Fibroblast of villous mesenchyme (primary cell): ENCODE measurements at places on chromosomes 12 and 14.

DNA sequence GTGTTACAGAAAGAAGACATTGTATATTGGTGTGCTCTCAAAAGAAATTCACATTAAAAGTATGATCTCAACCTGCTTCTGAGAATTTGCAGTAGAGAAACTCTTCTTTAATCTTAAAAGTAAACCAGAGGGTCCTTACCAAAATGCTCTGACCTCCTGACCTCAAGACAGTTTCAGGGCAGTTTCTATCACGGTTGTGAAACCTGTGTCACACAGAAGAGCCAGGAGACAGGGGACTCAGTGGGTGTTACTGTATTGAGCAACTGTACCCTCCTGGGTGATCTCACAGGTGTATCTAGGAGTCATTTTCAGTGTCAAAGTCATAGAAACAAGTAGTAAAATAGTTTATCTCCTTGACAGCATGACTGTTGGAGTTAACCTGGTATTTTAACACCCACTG lies 178.0 kb downstream of the GRIP1 start:
- no peak for DNase-seq

DNA sequence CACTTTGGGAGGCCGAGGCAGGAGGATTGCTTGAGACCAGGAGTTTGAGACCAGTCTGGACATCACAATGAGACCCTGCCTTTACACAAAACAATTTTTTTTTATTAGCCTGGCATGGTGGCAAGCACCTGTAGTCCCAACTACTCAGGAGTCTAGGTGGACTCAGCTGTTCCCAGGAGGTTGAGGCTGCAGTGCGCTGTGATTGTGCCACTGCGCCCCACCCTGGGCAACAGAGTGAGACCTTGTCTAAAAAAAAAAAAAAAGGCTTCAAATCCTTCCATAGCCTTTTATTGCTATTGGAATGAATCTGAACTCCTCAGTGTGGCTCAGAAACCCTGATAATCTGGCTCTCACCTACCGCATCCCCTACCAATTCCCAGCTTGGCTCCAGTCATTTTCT lies 26.1 kb downstream of the AK7 start:
- no peak for DNase-seq

- DNase-seq, result no peak
Measured at GRCh38 chr14:66311058-66311457, 175.1 kb upstream of the CCDC196 start.

GRCh38 chr14:24279301-24280186 lies 8.1 kb upstream of the RABGGTA start:
- DNase-seq, result no peak

DNA sequence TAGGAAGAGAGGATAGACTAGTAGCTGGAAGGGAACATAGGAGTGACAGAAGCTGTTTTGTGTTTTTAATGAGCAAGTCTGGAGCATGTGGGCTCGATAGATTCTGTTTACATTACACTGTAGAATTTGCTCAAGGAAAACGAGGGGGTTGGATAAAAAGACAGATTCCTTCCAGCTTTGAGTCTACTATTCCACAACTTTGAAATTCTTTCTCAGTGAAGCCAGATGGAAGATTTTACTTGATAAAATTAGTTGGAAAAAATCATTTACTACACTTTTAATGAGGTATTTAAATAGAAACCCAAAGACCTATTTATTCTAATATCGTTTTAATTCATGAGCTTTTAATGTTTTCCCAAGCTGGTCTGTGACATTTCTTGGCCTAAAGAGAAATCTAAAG lies 19.5 kb upstream of the EPS8 start:
- peak; percentile 85 for DNase-seq

GRCh38 chr12:122845041-122845864 lies 10.0 kb downstream of the HIP1R start:
- no peak for DNase-seq

DNA sequence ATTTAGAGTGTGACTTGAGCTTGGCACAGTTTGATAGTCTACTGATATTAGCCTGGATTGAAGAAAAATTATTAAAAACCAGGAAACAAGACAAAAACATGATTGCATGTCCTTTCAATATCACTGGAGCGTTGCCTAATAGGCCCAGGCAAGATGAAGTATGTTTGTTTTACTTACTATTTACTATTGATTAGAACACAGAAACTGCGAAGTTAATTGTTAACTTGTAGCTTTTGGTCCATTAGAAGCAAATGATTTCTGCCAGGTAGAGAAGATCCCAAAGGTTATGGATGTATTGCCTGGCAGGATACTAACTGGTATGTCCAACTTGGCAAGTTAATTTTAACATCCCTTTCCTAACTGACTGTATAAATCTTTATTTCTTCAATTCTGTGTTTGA lies 268.9 kb downstream of the ETNK1 start:
- no peak for DNase-seq

- peak; percentile 86 for DNase-seq
Measured at GRCh38 chr14:73741386-73741875, 27.2 kb upstream of the PNMA1 start.

GRCh38 chr14:36022765-36023410 lies 153.6 kb downstream of the PTCSC3 start:
- no peak for DNase-seq

GRCh38 chr14:88168498-88169165 lies 154.4 kb downstream of the KCNK10 start:
- peak; percentile 9 for DNase-seq

GRCh38 chr12:22588817-22589216 lies 36.2 kb upstream of the ETNK1 start:
- no peak for DNase-seq

DNA sequence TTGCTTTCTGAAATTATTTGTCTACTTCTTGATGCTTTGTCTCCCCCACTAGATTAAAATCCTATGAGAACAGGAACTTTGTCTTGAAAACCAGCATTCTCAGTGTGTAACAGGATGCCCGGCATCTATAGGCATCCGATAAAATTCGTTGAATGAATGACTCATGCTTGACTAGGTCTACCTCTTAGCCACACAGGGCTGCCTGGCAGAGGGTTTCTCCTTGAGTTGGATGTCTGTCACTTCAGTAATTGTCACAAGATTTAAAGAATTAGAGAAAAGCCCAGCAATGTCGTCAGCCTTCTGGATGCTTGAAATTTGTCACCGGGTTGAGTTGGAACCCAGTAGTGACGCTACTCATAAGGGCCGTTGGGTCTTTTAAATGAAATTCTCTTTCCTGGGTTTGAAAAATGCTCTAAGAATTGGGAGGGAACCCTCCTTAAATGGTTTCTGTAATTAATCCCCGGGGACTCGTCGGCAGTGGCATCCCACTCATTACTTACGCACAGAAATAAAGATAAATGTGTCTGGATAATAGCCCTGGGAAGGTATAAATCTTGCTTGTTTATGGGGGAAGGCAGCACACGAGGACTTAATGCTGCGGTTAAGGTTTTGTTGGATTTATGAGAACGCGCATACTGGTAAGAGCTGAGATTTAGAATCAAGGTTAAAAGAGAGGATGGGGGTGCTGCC lies 194.1 kb downstream of the AACS start:
- peak; percentile 10 for DNase-seq

- no peak for DNase-seq
Measured at GRCh38 chr14:52690983-52691760, 4.2 kb downstream of the ERO1A start.

- DNase-seq, result no peak
Measured at GRCh38 chr14:97994020-97994531, 1196.9 kb downstream of the VRK1 start.

DNA sequence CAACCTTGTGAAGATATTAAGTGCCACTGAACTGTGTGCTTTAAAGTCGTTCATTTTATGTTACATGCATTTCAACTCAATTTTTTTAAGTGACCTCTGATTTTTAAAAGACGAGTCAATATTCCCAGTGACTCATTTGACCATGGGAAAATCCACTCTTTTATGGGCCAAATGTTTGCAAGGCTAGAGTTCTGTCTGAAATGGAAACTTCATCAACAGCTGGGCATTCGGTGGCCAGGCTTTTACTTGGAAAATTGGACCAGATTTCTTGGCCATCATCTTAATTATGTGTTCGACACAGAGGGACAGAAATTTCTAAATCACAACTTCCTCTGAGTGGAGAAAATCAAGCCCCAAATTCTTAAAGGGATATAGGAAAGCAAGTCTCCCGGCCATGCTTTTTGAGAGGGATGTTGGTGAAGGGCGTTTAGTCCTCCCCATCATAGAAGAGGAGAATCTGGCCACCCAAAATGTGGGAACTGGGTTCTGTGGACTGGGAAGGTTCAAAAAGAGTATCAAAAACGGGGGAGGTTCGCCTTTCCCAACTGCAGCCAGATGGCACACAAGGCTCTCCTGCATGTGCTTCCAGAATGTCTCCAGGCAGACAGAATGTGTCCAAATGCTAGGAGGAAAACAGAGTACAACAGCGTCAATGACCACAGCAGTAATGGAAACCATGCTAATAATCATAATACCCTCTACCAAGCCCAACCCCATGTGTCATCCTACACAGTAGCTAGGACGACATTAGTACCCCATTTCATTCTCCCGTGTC lies 40.9 kb upstream of the FZD10 start:
- no peak for DNase-seq

- no peak for DNase-seq
Measured at GRCh38 chr12:39532448-39532847, 87.2 kb downstream of the ABCD2 start.

DNA sequence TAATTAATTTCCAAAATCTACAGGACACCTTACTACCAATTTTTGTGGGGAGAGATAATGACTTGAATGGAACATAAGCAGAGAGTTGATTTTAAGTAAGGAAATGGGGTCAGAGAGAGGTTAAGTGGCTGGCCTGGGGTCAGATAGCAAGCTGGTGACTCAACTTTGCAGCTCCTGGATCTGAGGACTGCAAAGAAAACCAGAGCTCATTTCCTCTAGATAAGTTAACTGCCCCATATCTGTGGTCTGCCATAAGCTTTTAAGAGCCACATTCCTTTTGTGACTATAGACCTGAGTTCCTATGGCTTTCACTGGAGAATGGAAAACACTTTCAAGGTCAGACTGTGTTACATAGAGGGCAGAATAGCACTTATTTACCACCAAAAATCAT lies 201.2 kb upstream of the PRICKLE1 start:
- peak; percentile 88 for DNase-seq

DNA sequence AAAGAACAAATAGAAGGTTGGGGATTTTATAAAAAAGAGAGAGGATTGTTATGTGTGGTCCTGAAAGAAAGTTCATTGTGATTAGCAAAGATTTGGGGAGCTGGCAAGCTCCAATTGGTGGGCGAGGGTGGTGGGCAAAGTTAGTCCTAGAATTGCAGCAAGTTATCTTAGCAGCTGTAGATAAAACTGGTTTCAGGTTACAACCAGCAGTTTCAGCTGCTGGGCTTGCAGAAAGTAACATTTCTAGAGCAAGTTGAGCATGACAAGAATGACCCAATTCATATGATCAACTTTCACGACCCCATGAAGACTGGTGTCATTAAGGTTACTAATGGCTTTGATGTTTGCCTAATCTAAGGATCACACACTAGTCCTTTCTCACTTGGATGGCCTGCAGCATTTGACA lies 177.9 kb upstream of the NUDT4 start:
- DNase-seq, result peak; percentile 22

DNA sequence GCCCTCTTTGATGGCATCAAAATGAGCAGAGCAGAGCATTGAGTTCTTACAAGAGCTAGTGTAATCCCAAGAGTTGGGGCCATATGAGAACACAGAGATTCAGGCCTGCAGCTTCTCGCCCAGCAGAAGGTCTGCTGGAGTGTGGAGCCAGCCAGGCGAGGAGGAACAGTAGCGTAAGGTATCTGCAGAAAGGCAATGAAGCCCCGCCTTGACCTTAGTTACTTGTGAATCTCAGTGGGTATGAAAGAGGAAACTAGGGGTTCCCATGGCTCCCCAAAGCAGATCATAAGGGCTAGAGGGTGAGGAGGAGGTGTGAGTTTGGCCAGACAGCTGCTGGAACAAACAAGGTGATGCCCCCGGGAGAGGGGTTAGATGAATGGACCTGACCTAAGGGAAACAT lies 49.4 kb downstream of the SLC8A3 start:
- DNase-seq, result no peak

GRCh38 chr12:78870539-78870938 lies 6.0 kb downstream of the SYT1 start:
- no peak for DNase-seq

DNA sequence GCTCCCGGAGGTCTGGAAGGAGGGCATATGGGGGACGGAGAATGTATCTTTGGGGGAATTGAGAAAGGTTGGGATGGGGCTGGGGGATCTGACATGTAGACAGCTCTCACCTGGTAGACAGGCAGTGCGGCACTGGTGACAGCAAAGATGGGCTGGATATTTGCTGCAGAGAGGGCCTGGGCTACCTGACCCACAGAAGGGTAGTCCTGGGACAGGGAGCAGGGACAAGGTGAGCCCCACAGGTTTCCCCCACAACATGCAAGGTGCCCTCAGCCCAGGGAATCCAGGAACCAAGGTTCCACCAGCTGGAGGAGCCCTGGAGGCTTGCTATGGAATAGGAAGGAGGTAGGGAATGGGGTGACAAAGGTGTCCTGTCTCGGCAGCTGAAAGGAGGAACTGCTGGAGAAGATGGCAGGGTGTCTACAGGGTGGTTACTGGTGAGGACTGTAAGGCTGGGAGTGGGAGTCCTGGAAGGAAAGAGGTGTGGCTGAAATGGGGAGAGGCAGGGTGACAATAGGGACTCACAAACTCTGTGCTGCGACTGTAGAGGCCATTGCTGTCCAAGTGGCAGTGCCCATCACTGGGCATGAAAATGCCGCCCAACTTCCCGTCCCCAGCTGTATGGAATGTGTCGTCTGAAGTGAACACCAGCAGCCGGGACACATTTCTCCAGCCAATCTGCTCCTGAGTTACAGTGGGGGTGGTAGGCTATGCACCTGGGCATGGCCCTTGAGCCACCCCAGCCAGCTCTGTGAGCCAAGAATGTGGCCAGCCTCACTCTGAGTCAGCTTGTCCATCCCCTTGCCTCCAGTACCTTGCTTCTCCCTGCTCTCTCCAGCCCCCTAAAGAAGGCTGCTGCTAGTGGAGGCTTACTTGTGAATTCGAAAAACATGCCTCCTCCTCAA lies 11.3 kb downstream of the ITGB7 start:
- DNase-seq, result no peak

- DNase-seq, result no peak
Measured at GRCh38 chr14:61160798-61161197, 120.3 kb downstream of the TMEM30B start.

DNA sequence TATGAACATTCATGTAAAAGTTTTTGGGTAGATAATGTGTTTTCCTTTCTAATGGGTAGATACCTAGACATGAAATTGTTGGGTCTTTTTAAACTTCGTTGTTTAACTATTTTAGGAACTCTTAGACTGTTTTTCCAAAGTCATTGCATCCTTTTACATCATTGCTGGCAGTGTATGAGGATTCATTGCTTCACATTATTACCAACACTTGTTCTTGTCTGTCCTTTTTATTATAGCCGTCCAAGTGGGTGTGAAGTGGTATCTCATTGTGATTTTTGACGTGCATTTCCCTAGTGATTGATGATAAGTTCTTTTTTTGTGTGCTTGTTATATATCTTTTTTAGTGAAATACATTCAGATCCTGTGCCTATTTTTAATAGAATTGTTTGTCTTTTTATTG lies 39.4 kb downstream of the USP15 start:
- DNase-seq, result no peak

DNA sequence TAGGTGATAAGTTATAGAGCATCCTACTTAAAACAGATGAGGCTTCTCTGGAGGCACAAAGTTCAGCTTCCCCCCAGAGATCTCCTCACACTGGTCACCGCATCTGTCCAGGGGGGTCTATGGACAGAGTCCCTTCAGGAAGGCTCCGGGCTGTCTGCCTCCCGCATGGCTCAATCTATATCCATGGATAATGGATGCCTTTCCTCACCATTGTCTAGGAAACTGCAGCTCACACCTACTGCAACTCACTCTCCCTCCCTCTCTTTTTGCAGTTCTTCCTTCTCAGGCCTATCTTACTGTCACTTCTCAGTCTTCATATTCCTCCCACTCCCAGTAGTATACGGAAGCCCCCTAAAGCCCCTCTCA lies 100.6 kb upstream of the BCL2L14 start:
- DNase-seq, result no peak

- no peak for DNase-seq
Measured at GRCh38 chr12:128856035-128856790, 2.9 kb downstream of the GLT1D1 start.
